Heart right ventricle (tissue), 16 donors: ENCODE measurements at places on chromosomes 11 and 22. TPM values are rescaled to one million over a fixed set of nuclear protein-coding genes. Genes with fewer than 3 reads are reported as not detected.

HBB gene
- 39.1 TPM for polyA plus RNA-seq

KRTAP5-10 gene
- polyA plus RNA-seq: not detected

PNPLA5 gene
- polyA plus RNA-seq: not detected

MYO7A gene
- 0.91 TPM for polyA plus RNA-seq

LRRC74B gene
- not detected for polyA plus RNA-seq

NRXN2 gene
- polyA plus RNA-seq: 1.8 TPM

CBX7 gene
- polyA plus RNA-seq: 34.5 TPM

GRCh38 chr11:61903845-61904244 is 12.5 kb upstream of the FADS3 start:
- no peak for DNase-seq

DNA sequence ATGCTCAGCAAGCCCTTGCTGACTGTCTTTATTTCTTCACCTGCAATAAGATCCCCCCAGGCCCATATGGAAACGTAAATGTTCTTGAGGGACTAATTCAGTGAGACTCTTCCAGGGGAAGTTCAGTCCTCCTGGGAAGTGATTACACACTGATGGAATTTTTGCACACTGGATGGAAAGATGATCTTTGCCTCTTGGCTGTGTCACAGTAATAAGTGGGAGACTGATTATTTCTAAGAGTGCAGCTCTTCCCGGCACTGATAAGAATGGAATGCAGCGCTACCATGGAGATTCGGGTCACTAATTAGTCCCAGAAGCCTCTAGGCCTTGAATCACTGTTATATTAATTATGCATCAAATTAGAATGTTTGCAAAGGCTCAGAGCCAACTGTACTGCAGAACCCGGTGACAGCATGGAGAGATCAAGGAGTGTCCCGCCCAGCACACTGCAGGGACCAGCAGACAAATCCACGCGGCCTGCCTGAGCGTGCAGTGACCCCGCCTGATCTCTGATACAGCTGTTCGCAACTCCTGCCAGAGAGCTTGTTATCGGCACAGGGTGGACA is 178.3 kb downstream of the SNX19 start:
- peak; percentile 72 for DNase-seq

DNA sequence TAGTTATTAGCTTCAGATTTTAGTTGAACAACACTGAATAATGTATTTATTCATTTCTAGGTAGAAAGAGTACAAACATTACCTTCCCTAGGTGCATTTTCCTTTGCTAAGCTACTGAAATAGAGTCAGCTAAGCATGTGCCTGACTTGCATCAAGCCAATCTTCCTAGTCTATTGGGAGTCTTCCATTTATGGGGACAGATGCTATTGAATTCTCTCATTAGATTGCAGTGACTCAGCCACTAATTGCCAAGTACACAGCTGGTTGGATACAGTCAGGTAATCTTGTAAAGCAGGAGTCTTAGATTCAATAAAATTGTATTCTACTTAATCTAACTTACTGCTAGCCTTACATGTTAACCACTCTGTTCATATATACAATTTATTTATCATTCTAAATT is 55.2 kb upstream of the RPS13 start:
- DNase-seq: no peak

DNA sequence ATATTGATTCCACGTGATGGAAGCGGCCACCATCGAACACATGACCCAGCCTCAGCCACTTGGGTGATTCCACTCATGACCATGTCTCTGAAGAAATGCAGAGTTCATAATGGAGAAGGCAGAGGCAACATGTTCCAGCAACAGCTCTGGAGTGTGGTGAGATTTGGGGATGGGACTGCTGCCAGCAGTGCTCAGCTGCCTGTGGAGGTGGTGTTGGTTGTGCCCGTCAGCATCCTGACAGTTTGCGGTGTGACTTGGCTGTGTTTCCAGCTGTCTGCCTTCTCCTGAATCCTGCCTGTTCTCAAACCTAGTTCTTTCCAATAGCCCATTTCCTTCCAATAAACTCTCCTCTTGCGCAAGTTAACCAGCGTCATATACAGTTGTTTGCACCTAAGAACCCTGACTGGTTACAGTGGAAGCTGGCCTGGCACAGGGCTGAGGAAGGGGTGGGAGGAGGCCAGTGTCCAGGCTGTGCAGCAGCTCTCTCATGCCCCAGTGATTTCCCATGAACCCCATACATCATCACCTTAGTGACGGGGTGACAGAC is 22.0 kb upstream of the OR8B8 start:
- DNase-seq: no peak

- peak; percentile 43 for DNase-seq
Measured at GRCh38 chr11:118169300-118170140, 6.9 kb downstream of the SCN2B start.

GRCh38 chr11:17171343-17171742 is 36.4 kb downstream of the PIK3C2A start:
- no peak for DNase-seq

DNA sequence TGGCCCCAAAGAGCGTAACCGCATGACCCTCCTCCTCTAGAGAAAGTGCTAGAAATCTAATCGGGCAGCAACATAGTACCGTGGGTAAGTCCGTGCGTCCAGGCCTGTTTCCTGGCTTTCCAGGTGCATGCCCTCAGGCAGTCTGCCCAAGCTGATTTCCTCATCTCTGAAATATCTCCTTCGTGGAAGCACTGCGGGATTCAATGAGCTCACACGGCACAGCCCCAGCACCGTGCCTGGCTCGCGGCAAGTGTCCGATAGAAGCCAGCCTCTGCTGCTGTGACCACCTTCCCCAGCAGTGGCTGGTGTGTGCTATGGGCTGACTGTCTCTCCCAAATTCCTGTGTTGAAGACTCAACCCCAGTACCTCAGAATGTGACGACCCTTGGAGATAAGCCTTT is 20.7 kb downstream of the RPUSD4 start:
- DNase-seq: no peak

- DNase-seq: no peak
Measured at GRCh38 chr11:114121804-114122504, 62.4 kb downstream of the ZBTB16 start.

- no peak for DNase-seq
Measured at GRCh38 chr11:74493791-74494630, 487 bp upstream of the LIPT2 start.

DNA sequence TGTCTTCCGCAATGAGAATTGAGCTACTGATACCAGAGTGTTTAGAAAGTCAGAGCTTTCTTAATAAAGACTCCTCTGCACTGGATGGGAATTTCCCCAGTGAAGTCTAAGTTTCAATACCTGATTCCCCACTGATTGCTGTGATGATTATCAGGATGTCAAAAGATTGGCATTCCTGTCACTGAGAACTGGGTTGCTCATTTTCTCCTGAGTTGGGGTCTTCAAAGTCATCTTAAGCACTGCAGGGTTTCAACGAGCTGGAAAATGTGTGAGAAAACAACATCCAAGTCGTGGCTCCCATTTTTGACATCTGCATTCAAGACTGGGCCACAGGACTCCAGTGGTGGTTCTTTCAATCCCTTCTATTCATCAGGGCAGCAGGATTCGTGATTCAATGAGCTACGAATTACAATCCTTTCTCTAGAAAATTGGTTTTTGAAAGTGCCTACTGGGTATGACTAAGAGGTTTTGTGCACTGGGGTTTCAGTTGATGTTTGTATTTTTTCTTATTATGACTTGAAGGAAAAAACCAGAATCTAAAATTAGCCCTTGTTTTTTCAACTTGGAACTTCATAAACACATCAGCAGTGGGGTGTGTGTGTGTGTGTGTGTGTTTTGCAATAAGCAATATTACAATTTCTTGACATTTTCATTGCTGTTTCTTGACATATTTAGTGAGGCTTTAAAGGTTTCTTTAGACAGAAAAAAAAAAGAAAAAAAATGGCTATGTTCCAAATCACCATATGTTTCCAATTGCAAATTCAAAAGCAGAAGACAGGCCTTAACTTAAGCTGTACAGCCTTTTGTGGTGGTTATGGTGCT is 233.0 kb downstream of the FAM76B start:
- no peak for DNase-seq

- DNase-seq: no peak
Measured at GRCh38 chr22:39819429-39819828, 74.1 kb downstream of the ENTHD1 start.

GRCh38 chr11:63537293-63538101 is 889 bp downstream of the PLAAT4 start:
- peak; percentile 51 for DNase-seq

DNA sequence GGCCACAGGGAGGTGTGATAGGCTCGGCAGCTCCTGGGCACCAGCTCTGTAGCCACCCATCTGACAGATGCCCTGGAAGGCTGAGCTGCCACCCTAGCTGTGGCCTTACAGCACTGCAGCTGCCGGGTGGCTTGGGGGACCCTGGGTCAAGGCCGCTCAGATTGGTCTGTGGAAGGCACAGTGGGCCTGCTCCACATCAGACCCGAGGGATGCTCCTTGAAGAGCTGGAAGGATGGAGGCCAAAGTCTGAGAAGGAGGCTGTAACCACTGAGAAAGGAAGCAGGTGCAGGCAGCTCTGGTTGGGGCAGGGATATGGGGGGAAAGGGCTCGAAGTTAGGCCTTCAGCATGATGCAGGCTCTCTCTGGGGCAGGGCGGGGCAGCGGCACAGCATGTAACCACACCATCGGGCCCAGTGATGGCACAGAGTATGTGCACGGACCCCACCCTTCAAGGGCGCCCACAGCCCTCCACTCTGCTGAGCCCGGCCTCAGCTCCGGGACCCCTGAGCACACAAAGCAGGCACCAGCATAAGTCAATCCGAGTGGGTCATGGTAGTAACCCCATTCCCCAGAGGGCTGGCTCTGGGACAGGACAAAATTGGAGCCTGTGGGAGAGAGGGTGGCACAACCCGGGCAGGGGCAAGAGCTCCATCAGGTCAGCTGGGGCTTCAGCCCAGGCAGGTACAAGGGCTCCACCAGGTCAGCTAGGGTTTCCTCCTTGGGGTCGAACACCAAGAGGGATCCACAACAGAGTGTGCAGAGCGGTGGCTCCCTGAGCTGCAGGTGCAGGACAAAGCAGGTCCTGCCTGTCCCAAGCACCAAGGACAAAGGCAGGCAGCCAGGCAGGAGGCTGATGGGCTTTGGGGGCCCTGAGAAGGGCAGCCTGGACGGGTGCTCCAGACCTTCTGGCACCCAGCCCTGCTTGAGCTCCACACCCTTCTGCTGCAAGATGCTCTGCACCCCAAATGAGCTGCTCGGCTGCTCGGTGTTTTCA is 1511.1 kb downstream of the BRD1 start:
- no peak for DNase-seq

DNA sequence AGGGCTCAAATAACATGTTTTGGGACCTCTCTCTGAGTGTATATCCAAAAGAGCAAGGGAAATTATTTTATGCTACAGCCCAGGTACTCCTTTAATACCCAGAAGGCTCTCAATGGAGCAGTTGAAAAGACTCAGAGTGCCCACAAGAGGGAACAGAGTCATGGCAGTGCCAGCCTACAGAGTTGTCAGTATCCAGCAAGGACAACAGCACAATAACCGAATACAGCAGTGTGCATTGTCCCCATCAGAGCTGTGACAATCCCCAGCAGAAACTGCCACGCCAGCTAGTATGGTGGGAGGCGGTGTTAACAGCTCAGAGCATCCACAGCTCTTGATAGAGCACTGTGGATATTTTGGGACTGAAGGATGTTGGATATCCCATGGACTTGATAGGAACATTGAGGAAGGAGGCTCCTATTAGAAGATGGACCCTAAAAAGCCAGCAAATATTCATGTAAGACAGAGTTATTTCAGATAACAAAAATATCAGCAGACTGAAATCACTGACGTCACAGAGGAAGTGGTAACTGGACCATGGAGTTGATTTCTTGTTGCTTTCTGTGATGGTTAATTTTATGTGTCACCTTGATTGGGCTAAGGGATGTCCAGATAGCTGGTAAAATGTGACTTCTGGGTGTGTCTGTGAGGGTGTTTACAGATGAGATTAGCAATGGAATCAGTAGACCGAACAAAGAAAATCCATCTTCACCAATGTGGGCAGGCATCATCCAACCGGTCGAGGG is 17.7 kb upstream of the PAFAH1B2 start:
- no peak for DNase-seq

DNA sequence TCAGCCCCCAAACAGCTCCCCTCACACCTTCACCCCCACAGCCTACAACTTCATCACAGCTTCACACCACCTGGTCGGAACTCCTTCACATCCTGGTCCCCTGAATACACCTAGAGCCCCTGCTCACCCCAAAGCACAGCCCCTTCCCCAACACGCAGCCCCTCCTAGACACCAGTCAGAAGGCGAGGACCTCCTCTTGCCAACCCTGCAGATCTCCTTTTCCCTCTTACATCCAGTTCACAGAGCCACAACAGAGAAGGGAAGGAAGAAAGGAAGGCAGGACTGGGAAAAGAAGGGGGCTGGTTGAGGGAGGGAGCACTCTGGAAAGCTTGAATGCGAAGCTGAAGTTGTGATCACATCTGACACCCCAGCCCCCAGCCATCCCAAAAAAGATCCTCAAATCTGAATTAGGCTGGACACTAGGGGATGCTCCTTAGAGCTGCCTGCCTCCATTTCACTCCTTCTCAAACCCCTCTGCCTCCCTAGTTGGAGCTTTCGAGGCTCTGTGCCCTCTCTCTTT is 629 bp downstream of the CCKBR start:
- no peak for DNase-seq

- DNase-seq: no peak
Measured at GRCh38 chr22:16964366-16964765, 43.7 kb downstream of the GAB4 start.

DNA sequence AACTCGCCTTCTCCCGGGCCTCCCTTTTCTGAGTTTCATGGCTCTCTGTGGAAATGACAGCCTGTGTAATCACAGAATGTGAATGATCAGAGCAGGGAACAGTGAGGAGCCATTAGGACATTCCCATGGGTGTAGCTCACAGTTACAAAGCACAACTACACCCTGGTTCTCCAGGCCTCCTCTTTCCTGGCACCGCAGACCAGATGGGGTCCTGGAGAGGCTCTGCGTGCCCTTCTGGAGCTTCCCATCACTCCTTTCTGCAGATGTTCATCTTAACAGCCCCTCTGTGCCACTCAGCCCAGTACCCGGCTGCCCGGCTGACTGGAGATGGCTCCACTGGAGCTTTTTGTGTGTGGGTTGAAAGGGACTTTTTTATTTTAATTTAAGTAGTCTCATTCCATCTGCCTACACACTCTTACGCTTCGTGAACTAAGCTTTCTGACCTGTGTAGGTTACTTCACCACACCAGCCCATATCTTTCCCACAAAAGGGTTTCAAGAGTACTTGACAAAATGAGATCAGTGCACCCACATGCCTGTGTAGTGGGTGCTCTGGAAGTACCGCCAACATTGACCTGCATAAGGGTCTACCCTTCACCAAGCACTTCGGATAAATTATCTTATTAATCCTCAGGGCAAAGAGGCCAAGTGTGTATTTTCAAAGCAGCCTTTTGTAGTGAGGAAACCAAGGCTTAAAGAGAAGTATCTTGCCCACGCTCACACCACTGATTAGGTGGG is 29.8 kb downstream of the SREBF2 start:
- DNase-seq: no peak
